T1000 (cell line): ENCODE measurements at places on chromosomes 3 and 15.

DNA sequence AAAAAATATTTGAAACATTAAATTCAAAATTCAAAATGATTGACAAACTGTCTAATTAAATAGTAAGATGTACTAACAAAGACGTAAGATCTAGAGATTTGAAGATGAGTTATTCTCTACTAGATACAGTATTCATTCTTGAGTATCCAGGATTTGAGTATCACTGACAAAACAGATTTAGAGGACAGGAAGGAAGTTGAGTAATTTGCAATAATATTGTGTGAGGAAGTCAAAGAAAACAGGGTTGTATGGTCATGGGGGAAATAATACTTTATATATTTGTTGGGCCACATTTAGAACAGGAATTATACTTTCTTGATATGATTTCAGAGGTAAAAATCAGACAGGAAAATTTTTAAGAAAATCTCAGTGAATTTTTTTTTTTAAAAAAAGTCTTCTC is 393.1 kb upstream of the CDIN1 start:
- no peak for DNase-seq

DNA sequence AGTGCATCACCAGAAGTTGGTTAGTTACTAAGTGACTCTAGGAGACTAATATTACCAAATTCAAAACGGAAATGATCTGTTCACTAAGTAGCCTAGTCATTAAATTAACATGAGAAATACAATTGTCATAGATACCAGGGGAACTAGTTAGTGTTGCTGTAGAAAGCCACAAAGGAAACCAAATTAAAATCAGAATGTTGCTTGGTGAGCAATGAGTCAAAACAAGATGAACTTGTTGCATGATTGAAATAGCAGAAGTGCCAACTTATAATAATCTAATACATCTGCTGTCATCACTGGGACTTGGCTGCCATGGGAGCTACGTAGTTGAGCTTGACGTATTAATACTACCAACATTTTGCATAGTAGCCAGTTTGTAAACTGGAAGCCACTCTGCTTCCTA is 458.1 kb downstream of the DIPK2A start:
- DNase-seq = no peak

GRCh38 chr3:140347151-140347550 is 330.7 kb upstream of the TRIM42 start:
- DNase-seq = no peak

- no peak for DNase-seq
Measured at GRCh38 chr15:51094606-51095569, at the start of gene TNFAIP8L3. Gene TNFAIP8L3 (minus strand): TSS chr15:51094906. CDS start chr15:51094595, 311 bp downstream.

- DNase-seq = no peak
Measured at GRCh38 chr15:57892181-57892580, 173.3 kb downstream of the ALDH1A2 start.

- DNase-seq = no peak
Measured at GRCh38 chr3:13192471-13193213, 119.4 kb upstream of the IQSEC1 start.
